ENCODE measurements at places on chromosomes 5 and 9.

GRCh38 chr9:89664010-89664409 is 59.2 kb downstream of the GADD45G start:
- DNase-seq = no peak

DNA sequence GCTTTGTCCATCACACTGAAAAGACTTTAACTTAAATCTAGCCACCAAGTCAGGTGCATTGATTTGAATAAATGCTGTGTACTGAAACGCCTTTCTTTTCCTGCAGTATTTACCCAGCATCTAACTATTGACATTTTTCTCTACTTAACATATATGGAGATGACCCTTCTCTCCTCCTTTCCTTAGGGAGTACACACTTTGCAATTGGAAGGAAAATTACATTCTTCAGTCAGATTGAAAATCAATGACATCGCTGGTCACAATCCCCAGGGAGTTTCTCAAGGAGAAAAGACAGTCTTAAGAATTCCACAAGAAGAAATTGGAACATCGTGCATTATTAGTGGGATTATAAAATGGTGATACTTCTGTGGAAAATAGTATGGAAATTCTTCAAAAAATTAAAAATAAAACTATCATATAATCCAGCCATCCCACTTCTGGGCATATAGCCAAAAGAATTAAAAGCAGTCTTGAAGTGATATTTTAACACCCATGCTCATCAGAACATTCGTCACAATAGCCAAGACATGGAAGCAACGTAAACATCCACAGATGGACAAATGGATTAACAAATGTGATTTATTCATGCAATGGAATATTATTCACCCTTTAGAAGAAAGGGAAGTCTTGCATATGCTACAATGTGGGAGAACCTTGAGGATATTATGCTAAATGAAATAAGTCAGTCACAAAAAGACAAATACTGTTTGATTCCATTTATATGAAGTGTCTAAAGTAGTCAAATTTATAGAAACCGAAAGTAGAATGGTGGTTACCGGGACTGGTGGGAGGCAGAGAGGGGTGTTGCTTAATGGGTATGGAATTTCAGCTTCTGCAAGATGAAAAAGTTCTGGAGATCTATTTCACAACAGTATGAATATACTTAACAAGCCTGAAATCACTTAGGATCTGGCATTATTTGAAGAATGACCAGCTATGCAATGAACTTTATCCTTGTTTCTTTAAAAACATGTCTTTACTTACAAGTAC is 14.3 kb upstream of the FREM1 start:
- no peak for DNase-seq

- DNase-seq = no peak
These were observed 136.3 kb downstream of the SIL1 start for GRCh38 chr5:139061856-139062255.

DNA sequence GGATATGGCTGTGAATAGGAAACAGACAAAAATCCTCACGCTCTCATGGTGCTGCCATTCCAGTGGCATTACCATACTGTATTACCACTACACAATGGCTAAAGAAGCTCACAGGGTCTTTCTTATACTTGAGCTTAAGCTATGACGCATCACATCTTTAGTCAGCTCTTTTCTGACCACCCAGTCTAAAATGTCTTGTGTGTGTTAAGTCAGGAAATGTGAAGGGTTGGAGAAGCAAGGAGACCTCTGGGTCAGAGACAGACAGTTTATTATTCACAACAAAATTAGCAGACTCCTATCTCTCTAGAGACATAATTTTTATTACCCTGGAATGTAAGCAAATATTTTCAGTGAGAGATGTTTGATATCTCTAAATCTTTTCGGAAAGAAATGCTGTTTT is 1583.2 kb upstream of the WWC1 start:
- DNase-seq = no peak
